ENCODE measurements at places on chromosomes 5 and 9.

DNA sequence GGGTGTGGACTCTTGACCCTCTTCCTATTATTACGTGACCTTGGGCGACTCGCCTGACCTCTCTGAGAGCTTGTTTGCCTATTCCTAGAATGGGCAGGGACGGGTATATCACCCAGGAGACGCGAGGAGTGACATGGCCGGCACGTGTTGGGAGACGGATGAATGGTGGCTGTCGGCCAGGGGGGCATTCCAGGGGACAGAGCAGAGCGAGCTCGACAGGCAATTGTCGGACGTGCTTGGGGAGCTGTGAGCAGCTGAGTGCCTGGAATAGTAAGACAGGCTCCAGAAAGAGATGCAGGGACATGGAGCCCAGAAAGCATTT, 29.3 kb upstream of the UNC5A start:
- no peak for DNase-seq

- DNase-seq: no peak
Measured at GRCh38 chr5:61082516-61083280, 79.6 kb downstream of the SMIM15 start.

DNA sequence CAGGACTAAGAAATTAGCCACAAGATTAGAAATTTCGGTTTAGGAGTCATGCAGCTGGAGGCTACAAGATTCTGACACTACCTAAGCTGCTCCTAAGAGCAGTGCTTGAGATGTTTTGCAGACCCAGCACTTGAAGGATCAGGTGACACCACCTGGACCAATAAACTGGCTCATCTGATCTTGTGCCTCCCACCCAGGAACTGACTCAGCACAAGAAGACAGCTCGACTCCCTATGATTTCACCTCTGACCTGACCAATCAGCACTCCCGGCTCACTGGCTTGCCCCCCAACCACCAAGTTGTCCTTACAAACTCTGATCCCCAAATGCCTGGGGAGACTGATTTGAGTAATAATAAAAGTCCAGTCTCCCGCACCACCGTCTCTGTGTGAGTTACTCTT, 170.4 kb downstream of the TTC39B start:
- DNase-seq: peak; percentile 31

GRCh38 chr5:125897089-125897488, 526.1 kb upstream of the GRAMD2B start:
- peak; percentile 15 for DNase-seq

GRCh38 chr5:172505845-172506244, 51.5 kb upstream of the SH3PXD2B start:
- DNase-seq: no peak

GRCh38 chr5:174773371-174773770, 49.0 kb downstream of the MSX2 start:
- no peak for DNase-seq

GRCh38 chr5:154654486-154655371, 100.4 kb upstream of the LARP1 start:
- no peak for DNase-seq

DNA sequence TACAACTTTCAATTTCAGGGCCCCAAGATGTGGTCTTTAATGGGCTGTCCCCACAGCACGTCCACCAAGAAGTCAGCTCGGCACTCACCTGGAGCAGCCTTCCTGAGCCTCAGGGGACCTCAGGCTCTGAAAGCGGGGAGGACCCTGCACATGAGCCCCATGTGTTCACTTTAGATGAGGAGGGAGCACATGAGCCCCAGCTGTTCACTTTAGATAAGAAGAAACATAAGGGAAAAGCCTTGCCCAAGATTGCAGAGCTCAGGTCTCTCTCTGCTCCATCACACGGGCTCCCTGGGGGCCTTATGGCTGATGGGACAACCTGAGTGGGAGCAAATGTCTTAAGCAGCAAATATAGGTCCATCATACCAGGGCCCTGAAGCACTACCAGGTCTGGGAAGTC, 56.4 kb downstream of the NIPSNAP3B start:
- no peak for DNase-seq

DNA sequence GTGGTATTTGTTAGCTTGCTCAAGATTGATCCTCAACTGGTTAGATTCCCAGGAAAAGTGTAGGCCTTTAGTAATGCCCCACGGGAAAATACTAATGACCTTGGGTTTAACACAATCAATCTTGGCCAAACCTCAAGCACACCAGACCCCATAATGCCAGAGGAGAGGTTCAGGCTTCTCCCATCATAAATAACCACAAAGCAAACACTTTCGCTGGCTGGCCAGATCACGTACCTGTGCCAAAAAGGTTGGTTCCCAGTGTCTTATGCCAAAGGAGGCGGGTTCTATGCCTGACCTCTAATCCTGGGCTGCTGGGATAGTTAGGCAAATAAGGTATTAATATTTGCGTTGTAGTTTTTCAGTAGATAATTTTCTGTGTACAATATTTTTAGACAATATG, 379.2 kb upstream of the CDH18 start:
- DNase-seq: no peak

DNA sequence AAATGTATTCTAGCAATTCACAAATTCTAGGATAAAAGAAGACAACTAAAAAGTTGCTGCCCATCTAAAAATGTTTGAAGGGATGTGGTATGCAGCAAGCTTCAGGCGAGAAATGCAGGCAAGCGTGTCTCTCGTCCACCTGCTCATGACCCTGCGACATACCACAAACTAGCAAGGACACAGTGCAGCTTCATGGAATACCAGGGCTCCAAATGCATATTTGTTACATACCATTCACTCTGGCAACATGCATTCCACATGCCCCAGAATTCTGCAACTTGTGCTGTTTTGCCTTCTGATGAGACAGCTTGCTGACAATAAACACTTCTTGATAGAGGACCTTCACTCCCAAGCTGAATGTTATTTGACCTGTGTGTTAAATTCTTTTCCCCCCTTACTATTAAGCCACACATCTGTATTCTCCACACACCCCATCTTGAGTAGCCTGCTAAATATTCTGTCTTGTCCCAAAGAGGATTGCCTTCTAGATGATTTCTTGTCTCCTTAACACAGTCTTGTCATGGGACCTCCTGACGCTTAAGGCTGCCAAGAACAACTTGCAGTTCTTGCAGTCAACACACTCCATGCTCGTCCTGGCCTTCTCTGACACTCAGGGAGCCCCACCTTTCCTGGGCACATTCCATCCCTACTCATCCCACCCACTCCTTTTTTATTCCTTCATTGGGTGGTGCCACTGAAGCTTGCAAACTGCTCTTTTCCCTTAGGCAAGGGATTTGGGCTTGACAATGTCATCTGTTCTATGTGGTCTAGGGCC, 340.5 kb downstream of the PIK3R1 start:
- DNase-seq: no peak

Data from SK-N-DZ (cell line).